Astrocyte of the spinal cord (primary cell): ENCODE measurements at places on chromosomes 7 and 10.
A peak's percentile ranks its signal among the peaks of the same experiment; 100 is the strongest.

DNA sequence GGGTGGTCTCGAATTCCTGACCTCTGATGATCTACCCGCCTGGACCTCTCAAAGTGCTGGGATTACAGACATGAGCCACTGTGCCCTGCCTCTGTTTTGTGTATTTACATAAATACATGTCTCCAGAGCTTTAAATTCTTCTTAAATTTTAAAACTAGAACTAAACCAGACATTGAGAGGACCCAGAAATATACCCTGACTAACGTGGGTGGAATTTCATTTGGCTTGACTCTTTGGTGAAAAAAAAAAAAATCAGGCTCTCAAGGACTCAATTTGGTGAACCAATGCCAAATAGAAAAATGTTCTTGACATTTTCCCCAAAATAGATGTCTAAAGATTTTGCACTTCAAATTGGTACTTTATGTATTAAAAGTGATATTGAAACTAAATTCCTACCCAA, 16.6 kb upstream of the FAS start:
- DNase-seq: peak; percentile 34

- DNase-seq: no peak
These were observed 193.4 kb downstream of the CACNB2 start for GRCh38 chr10:18333621-18334020.

- DNase-seq: no peak
These were observed 19.1 kb upstream of the EXOC6 start for GRCh38 chr10:92829042-92829785.

GRCh38 chr10:75103881-75104686, 7.4 kb upstream of the SAMD8 start:
- DNase-seq: no peak

DNA sequence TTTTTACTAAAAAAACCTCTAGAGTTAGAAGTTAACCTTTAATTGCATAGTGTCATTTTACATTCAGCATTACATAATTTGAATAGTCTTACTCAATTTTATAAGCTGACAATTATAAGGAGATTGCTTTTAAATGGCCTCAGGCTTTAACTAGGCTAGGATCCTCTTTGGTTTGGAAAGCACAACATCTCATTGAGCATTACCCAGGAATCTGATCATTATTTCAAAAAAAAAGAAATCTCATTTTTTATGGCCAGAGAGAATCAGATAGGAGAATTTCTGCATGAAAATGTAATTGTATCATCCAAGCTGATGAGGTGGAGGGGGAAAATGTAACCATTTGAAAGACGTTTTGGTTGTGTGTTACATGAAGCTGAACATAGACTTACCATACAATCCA, 324.9 kb upstream of the POT1 start:
- no peak for DNase-seq

GRCh38 chr10:33947544-33947943, 613.1 kb upstream of the NRP1 start:
- no peak for DNase-seq

GRCh38 chr7:155733582-155734444, 78.5 kb downstream of the SHH start:
- DNase-seq: no peak

DNA sequence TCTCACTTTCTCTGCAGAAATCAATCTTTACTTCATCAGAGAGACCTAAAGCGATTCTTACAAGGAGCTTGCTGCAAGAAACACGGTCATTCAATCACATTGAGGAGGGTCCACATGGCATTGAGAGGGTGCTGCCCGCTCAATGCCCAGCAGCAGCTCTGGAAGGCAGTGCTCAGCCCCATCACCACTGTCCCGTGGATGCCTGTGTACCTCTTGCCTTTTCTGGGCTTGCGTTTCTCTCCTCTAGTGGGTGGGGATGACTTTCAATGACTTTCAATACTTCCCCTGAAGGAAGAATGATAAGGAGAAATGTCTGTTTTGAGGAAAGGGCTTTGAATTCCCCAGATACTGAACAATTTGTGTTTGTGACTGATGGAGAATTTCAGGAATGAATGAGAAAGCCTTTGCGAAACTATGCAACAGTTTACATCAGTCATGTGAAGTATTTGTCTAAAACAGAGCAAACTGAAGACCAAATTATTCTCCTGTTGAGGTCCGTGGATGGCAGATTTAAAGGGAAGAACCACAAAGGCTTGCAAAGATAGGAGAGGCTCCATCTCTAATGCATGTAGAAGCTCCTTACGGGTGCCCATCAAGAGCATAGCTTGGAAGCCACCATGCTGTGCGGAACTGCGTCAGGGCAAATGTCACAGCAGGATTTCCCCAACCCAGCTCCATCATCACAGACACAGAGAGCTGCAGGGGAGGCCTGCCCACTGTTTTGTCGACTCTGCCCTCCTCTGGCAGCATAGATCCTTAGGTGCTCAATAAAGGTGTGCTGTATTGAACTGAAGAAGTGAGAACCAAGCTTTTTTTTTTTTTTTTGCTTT, 6.6 kb upstream of the ZNF22 start:
- peak; percentile 25 for DNase-seq

DNA sequence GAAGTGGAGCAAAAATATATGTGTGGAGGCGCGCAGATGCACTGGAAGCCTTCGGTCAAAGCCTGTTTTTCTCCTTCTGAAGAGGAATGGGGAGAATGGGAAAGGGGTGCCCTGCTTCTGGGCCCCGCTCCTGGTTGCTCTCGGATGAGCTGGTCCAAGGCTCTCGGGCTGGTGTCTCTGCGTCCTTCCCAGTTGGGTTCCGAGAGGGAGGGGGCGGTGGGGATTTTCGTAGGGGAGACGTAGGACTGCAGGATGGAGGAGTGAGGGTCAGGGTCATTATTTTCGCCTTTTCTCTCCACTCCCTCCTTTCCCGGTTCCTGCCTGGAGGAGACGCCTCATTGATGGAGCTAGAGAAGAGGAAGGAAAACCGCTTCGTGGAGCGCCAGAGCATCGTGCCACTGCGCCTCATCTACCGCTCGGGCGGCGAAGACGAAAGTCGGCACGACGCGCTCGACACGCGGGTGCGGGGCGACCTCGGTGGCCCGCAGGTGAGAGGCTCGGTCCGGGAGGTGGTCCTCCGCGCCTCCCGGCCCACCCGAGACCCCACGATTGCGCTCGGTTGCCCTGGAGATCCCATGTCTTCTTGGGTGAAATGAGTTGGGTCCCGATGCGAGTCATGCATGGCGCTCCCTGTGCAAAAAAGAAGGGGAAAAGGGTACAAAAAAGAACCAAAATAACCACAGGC, 790 bp downstream of the ADAM22 start:
- DNase-seq: peak; percentile 9

GRCh38 chr10:84194424-84195043, at the start of gene CDHR1:
Gene CDHR1 (plus strand): TSS chr10:84194537. CDS start chr10:84194761, 224 bp downstream.
- DNase-seq: no peak

GRCh38 chr7:22676385-22676784, 50.6 kb upstream of the IL6 start:
- no peak for DNase-seq
